ENCODE measurements at places on chromosomes 11 and 22. TPM values are rescaled to one million over a fixed set of nuclear protein-coding genes. Genes with fewer than 3 reads are reported as not detected.

DNA sequence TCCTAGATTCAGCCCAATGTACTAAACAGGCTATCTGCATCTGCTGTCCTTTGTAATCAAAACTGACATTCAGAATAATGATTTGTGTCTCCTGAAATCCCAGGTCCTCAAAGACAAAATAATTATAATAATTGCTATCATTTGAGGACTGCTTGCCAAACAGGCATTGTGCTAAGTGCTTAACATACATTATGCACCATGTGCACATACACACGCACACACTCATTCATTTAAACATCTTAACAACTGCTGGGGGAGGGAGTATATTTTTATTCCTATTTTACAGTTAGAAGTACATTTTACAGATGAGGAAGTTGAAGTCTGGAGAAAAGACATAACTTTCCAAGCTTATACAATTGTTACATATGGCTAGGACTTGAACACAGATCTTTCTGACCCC, 308.0 kb upstream of the ZC3H12C start:
- no peak for DNase-seq

- no peak for DNase-seq
Measured at GRCh38 chr11:100752371-100753171, 65.5 kb downstream of the ARHGAP42 start.

The MRGPRX2 gene
- total RNA-seq: not detected

The HTR3A gene
- total RNA-seq: under 0.01 TPM

- no peak for DNase-seq
Measured at GRCh38 chr11:27972522-27973170, 135.3 kb downstream of the KIF18A start.

All from hematopoietic multipotent progenitor cell (in vitro differentiated cells).